Activated B cell treated with CpG ODN at 0.5 μM for 24 hours (primary cell): ENCODE measurements at places on chromosomes 12 and 14.

DNA sequence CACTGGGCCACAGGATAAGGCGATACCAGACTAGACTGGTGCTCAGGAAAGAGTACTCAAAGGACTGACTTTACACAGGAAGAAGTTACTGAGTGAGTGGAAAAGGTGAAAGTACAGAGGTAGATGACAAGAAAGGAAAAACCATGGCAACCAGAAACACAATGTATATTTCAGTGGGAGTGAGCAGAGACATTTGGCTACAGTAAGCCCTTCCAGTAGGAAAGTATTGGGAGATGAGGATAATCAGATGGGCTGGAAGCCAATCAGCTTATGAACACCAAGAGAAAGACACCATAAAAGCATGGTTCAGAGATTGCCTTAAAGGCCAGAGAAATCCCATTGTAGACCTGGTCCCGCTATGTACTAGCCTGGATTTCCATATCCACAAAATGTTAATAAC lies 51.6 kb downstream of the TMTC1 start:
- no peak for DNase-seq

DNA sequence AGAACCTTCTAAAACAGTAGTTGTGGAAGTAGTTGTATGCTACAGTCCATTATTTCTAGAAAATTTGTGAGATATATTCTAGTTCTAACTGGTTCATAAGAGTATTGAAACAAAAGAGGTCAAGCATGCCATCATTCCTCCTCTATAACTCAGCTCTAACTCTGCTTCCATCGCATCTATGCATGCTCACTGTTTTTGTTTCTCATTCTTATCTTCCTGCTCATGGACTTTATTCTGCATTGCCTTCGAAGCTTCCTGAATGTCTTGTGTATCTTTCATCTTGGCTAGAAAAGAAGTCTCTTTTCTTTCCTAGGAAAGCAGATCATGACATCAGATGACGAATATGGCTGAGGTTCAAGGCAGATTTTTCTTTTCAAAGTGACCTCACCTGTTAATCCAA lies 402 bp downstream of the LMNTD1 start:
- no peak for DNase-seq

DNA sequence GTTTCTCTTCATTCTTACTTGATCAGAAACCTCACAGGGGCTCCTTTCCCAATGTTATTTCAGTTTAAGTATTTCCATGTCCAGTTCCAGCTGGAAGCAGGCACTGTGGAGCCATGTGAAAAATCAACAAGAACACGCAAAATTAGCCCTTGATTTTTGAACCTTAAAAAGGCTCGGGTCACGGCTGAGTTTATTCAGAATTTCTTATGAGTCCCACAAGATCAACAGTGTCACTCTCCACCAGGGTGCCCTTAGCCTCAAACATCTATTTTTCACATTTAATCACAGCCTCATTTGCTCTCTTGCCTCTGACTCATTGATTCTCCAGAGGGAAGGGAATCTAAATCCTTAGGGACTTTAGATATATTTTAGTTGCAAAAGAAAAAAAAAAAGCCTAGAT lies 157.7 kb upstream of the AVPR1A start:
- no peak for DNase-seq

DNA sequence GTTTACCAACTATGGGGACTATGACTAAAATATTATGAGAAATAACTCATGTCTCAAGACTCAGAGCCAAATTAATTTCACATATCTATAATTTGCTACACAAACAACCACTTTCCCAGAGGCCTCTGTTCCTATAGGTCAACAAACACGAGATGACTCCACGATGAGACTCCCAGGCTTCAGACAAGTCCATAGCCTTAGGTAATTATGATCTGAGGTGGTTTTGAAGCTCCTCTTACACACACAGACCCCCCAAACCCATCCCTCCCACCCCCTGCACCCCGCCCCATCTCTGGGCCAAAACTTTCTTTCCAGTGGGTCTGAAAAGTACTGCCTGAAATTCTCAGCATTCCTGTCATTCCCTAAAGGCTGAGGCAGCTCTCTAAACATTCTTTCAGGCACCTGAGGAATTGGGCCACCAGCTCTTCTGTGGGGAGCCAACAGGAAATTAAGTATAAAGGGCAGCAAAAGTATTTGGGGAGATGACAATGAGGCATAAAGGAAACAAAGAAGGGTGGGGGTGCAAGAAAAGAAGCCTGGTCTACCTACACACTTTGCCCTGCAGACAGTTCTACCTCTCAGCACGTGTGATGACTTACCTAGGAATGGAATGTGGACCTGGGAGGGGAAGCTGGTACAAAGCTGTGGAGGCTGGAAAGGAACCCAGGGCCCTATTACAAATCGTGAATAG lies 143.6 kb downstream of the PAWR start:
- no peak for DNase-seq

DNA sequence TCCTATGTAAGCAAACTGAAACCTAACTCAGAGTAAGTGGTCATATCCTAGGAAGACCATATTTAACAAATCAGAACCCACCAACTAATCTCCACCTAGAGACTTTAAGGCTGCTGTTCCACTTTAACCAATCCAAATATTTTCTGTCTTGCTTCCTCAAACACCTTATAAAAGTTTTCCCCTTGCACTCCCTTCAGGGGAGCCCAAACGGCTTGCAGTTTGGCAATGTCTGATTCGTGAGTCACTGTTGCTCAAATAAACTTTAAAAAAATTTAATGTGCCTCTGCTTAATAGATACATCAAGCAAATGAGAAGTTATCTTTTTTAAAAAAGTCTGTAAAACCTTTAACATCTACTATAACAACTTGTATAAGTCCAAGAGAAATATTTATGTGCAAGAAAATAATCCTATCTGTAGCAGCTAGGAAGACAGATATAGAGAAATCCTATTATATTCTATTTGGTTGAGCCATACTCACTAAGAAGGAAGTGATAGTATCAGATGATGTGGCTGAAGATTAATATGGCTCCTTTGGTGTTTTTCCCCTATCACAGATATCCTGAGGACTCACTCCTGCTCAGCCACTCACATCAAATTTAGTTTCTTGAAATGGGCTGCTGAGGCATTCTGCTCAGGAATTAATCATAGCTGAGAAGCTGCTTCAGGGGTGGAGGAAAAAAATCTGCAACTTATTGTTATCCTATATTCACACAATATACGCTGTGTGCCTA lies 65.1 kb upstream of the DUSP6 start:
- DNase-seq = no peak

DNA sequence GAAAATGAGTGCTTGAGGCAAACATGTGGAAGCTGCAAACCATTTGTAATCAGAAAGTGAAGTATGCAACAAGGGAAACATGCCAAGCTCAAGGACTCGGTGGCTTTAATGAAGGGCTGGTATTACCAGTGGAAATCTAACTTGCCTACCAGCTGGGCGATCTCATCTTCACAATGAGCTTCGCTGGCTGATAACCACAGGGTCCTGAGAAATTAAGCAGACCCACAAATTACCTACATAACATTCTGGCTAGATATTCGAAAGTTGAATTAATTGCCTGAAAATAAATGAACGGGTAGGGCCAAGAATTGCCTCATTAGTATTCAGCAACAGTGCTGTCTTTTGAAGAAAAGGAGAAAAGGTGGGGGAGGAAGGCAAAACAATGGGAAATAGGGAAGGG lies 439.4 kb downstream of the PDZRN4 start:
- no peak for DNase-seq

DNA sequence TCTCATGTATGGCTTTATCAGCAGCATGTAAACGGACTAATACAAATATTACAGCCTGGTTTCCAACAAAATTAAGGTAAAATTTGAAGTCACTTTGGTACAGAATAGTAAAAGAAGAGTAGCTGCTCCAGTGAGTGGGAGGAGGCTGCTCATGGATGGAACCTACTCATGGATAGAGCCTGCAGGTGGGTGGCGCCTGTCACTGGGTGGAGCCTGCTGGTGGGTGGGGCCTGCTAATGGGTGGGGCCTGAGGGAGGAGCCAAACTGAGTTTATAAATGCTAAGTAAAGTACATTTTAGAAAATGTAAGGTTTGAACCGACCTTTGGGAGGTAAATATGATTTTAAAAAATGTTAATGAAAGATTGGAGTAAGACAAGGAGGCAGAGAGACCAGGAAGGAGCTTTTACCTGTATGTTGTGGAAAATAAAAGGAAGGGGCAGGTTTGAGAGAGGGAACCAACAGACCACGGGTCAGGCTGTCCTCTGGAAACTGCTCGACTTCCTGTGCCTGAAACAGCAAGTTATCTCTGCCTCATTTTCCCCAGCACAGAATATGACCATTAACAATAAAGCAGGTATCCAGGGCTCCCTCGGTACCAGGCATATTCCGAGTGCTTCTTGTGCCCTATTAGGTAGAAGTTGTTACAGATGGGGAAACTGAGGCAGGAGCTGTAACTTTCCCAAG lies 55.9 kb upstream of the SEL1L start:
- DNase-seq = no peak

GRCh38 chr12:2324387-2324786 lies 271.6 kb downstream of the CACNA1C start:
- DNase-seq = no peak

DNA sequence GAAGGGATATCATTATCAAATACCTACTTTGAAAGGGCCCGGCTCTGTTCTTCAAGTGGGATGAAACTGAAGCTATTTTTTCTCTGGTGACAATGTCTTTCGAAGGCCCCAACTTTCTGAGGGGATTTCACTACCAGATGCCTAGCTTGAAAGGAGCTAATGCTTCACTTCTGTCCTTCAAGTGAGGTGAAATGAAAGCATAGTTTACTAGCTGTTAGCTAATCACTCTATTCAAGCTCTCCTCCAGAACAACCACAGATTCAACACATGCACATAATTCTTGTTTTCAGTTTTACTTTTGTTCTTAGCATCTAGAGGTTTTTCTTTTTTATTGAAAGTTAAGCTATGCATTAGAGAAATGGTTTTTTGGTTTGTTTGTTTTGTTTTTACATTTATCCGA lies 571.4 kb downstream of the NOVA1 start:
- DNase-seq = no peak
